ENCODE measurements at places on chromosomes 4 and X. TPM values are rescaled to one million over a fixed set of nuclear protein-coding genes. Genes with fewer than 3 reads are reported as not detected.

GRCh38 chr4:173182403-173182802, 13.8 kb downstream of the GALNT7 start:
- H3K4me3 ChIP-seq, result no peak overlapping the region
- DNase-seq, result no peak

DNA sequence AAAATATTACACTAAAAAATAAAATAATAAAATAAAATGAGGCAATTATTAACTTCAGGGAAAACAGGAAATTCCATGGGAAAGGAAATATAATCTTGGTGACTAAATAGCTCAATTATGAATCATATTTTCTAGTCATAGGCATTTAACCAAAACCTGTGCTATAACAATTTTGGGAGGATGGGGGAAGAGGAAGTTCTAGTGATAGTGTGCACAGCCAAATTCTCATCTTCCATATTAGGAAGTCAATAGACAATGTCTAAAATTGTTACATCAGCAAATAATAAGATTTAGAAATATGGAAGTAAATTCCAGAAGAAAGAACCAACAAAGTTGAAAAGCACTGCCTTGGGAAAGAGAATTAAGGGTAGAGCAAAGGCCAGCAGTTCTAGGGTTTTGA, 2.8 kb downstream of the AWAT2 start:
- DNase-seq, result no peak
- no peak overlapping the region for H3K27ac ChIP-seq

The PFKFB1 gene
- total RNA-seq, result 0.83 TPM

DNA sequence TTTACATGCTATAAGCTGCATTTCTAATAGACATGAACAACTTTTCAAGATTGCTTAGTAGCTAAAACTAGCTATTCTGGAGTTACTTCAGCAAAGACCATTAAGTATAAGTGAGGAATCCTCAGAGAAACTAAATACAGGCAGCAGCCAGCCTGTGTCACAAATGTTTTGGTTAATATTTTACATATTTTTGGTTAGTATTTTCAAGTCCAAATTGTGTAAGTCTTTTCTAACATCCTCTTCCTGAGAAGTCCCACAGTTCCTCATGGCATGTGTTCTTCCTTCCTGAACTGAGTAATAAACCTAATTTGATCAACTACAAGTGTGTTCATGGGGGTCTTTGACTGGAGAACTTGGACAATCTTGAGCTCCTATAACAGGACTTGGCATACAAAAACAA, 42.4 kb upstream of the MCF2 start:
- no peak for DNase-seq
- no peak overlapping the region for H3K4me3 ChIP-seq
- no peaks in the 10 kb centered on the region for H3K27me3 ChIP-seq
- no peaks in the 10 kb centered on the region for H3K4me1 ChIP-seq
- H3K36me3 ChIP-seq, result no peaks in the 10 kb centered on the region

The ZNF711 gene
- total RNA-seq, result 1.9 TPM

DNA sequence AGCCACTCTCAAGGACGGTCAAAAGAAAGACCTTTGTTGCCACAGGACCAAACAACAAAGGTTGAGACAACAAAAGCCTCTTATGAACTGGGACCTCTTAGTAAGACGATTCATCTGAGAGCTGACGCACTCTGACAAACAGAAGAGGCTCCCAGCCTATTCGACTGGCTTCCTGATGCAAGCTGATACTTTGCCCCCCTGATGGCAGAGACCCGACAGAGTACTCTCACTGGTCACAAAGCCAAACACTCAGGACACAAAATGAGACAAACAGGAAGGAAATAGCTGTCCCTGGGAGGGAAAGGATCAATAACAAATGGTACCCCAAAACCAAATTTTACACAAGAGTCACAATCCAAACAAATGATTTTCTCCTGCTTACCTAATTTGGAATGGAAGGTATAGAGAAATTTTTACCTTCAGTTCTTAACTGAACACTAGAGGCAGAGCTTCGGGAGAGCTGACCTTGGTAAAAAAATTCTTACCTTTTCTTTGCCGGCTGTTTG, 75.2 kb upstream of the PLAC8 start:
- no peaks in the 10 kb centered on the region for H3K27me3 ChIP-seq
- H3K36me3 ChIP-seq, result no peaks in the 10 kb centered on the region
- H3K4me1 ChIP-seq, result no peaks in the 10 kb centered on the region
- no peak overlapping the region for H3K4me3 ChIP-seq

The CDS1 gene
- 3.9 TPM for total RNA-seq

- no peak for DNase-seq
- peaks cover 26% of the 10 kb centered on the region for H3K4me1 ChIP-seq
- no peak overlapping the region for H3K27ac ChIP-seq
- no peak overlapping the region for H3K4me3 ChIP-seq
- no peaks in the 10 kb centered on the region for H3K36me3 ChIP-seq
Measured at GRCh38 chr4:139560406-139561104, 4.5 kb upstream of the SETD7 start.

The SSX4B gene
- total RNA-seq, result not detected

The DTHD1 gene
- total RNA-seq, result 0.09 TPM

DNA sequence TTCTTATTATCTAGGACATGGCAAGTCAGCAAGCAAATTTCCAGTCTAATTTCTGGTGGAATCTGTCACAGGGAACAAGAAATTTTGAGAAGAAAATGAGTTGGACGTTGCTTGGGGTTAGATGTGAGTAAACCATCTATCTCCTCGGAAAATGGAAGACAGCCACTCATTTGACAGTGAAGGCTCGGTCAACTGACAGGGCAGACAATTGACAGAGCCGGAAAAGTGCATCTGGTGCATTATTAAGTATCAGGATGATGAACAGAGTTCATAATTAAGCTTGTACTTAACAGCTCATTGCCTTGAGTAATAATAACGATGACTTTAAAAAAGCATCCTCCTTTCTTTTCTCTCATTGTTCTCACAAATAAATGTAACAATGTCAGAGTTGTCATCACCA, 168.4 kb downstream of the MAD2L1 start:
- DNase-seq, result no peak
- H3K4me3 ChIP-seq, result no peak overlapping the region
- H3K27me3 ChIP-seq, result no peaks in the 10 kb centered on the region
- H3K27ac ChIP-seq, result no peak overlapping the region

The TRO gene
- total RNA-seq, result 9.7 TPM

The SPANXA1 gene
- not detected for total RNA-seq

The NDST4 gene
- total RNA-seq, result not detected

- no peaks in the 10 kb centered on the region for H3K36me3 ChIP-seq
- H3K4me3 ChIP-seq, result no peak overlapping the region
- no peak for DNase-seq
- H3K4me1 ChIP-seq, result no peaks in the 10 kb centered on the region
Measured at GRCh38 chrX:48505481-48505880, 3.3 kb upstream of the PORCN start.

GRCh38 chr4:18398661-18399060, 377.1 kb upstream of the LCORL start:
- H3K27me3 ChIP-seq, result no peaks in the 10 kb centered on the region
- H3K36me3 ChIP-seq, result no peaks in the 10 kb centered on the region
- no peak overlapping the region for H3K27ac ChIP-seq

The TLR2 gene
- 3.3 TPM for total RNA-seq

The PRR32 gene
- not detected for total RNA-seq

- H3K27me3 ChIP-seq, result no peaks in the 10 kb centered on the region
- no peak for DNase-seq
- no peak overlapping the region for H3K4me3 ChIP-seq
- H3K36me3 ChIP-seq, result no peaks in the 10 kb centered on the region
- H3K27ac ChIP-seq, result no peak overlapping the region
- H3K4me1 ChIP-seq, result no peaks in the 10 kb centered on the region
Measured at GRCh38 chr4:125323654-125324053, 8.9 kb downstream of the FAT4 start.

GRCh38 chr4:85153221-85153620, 186.7 kb upstream of the WDFY3 start:
- DNase-seq, result no peak
- H3K36me3 ChIP-seq, result no peaks in the 10 kb centered on the region
- H3K27me3 ChIP-seq, result no peaks in the 10 kb centered on the region
- no peak overlapping the region for H3K4me3 ChIP-seq
